ENCODE measurements at places on chromosomes 12 and 14.

DNA sequence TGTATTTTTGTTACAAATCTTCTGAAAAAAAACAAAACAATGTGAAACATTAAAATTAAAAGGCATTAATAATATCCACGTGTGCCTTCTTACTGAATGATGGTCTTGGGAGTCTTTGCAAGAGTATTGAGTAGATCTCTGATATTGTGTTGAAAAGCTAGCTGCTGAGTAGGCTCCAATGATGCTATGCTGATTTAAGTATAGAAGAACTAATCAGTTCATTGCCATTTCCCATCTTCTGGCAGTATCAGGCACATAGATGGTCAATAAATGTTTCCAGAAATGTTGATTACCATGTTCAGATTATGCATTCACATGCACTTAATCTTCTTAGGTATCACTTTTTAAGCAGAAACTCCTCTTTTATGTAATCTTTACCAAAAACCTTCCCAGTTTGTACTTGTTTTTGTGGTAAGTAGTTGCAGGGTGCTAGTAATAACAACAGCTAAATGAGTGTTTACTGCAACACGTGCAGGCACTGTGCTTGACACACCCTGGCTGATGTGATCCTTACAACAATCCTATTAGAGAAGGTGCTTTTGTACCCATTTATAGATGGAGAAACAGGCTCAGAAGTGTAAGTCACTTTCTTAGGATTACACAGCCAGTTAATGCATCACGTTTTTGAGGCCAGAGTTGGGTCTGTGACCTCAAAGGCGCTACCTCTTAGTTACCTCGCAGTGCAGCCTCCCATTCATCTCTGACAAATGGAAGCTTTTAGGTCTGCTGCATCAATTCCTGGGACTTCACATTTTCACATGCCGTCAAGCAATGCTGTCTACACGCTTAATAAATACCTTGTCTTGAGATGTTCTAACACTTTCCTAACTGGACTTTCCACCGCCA lies 46.9 kb downstream of the EID3 start:
- no peak for DNase-seq

- no peak for DNase-seq
Measured at GRCh38 chr12:105018012-105018411, 31.9 kb downstream of the NOPCHAP1 start.

DNA sequence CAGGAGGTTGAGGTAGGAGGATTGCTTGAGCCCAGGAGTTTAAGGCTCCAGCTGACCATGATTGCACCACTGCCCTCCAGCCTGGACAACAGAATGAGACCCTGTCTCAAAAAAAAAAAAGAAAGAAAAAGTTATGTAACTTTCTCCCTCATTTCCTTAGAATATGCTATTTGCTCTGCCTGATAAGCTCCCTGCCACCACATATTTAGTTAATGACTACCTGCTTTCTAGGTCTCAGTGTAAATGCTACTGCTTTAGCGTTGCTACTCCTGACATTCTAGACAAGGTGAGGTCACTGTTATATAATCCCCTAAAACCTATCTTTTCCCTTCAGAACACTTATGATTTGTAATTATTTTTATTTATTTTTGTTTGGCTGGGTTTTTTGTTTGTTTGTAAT lies 86.3 kb upstream of the AMN1 start:
- no peak for DNase-seq

DNA sequence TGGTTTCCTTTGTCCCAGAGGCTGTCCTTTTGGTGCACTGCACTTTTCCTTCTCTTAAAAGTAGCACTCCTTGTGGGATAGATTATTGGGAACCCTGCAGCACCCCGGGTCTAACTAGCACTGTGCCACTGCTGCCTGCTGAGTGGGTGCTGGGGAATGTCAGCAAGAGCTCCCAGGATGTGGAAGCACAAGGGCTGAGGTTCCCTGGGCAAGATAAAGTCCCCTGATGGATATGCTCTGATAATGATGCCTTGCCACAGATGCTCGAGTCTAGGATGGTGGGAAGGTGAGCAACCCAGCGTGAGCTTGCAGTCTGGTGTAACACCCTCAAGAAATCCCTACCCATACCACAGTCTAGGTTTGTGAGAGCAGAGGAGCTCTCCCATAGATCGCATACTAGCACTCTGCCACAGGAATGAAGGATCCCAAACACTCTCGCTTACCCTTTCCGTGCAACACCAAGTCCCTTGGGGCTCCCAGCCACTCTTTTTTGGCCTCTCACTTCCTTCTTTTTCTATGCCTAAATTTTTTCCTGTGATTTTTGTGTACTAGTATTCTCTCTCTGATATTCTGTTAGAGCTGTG lies 32.6 kb downstream of the USP15 start:
- DNase-seq, result no peak

- DNase-seq, result no peak
Measured at GRCh38 chr12:12072064-12072760, 1.5 kb downstream of the BCL2L14 start.

- no peak for DNase-seq
Measured at GRCh38 chr12:104684884-104685283, 228.1 kb downstream of the CHST11 start.

- no peak for DNase-seq
Measured at GRCh38 chr14:37587881-37588666, 7.0 kb downstream of the FOXA1 start.

All from coronary artery (tissue), 2 donors.